Progenitor cell of endocrine pancreas (in vitro differentiated cells): ENCODE measurements at places on chromosomes 4 and X. TPM values are rescaled to one million over a fixed set of nuclear protein-coding genes. Genes with fewer than 3 reads are reported as not detected.
A peak's percentile ranks its signal among the peaks of the same experiment; 100 is the strongest.

DNA sequence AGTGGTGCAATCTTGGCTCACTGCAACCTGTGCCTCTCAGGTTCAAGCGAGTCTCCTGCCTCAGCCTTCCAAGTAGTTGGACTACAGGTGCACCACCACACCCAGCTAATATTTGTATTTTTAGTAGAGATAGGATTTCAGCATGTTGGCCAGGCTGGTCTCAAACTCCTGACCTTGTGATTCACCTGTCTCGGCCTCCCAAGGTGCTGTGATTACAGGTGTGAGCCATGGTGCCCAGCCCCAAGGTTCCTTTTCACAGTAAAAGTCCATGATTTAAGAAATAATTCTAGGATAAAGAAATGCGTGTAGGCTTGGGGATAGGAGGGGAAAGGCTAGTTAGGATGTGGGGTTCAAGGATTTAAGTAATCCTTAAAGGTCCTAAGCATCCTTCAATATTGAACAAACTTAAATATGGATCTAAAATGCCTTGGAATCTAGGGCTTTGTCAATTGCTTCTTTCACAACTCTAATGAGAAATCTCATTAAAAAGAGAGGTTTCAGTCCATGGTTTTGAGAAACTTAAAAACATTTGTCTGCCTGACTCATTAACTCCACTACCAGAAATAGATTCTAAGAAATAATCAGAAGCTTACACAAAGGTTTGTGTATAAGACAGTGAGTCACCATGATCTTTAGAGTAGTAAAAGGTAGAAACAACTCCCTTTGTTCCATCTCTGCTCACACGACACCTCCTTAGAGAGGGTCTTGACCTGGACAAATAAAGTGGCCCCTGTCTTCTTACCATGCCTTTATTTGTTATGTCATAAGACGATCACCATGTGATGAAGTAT, 203.2 kb downstream of the PTTG2 start:
- H3K4me3 ChIP-seq, result no peak overlapping the region
- DNase-seq, result no peak
- no peaks in the 10 kb centered on the region for H3K27me3 ChIP-seq
- H3K36me3 ChIP-seq, result peaks cover 2% of the 10 kb centered on the region
- peaks cover 32% of the 10 kb centered on the region for H3K4me1 ChIP-seq
- no peak overlapping the region for H3K27ac ChIP-seq

GRCh38 chr4:70488748-70489147, 16.8 kb downstream of the MUC7 start:
- no peak overlapping the region for H3K4me3 ChIP-seq
- peaks cover 7% of the 10 kb centered on the region for H3K4me1 ChIP-seq
- H3K27me3 ChIP-seq, result no peaks in the 10 kb centered on the region
- no peak for DNase-seq
- no peaks in the 10 kb centered on the region for H3K36me3 ChIP-seq
- no peak overlapping the region for H3K27ac ChIP-seq

GRCh38 chr4:113637823-113638561, 123.5 kb downstream of the CAMK2D start:
- peaks cover 58% of the 10 kb centered on the region for H3K4me1 ChIP-seq
- peak overlapping the region; percentile 38 for H3K27ac ChIP-seq
- no peak overlapping the region for H3K4me3 ChIP-seq
- H3K36me3 ChIP-seq, result peaks cover 2% of the 10 kb centered on the region

GRCh38 chr4:78058591-78059523, 1.7 kb downstream of the FRAS1 start:
- H3K27me3 ChIP-seq, result no peaks in the 10 kb centered on the region
- H3K27ac ChIP-seq, result peak overlapping the region; percentile 93
- peak overlapping the region; percentile 88 for H3K4me3 ChIP-seq
- no peaks in the 10 kb centered on the region for H3K36me3 ChIP-seq
- peaks cover 16% of the 10 kb centered on the region for H3K4me1 ChIP-seq

DNA sequence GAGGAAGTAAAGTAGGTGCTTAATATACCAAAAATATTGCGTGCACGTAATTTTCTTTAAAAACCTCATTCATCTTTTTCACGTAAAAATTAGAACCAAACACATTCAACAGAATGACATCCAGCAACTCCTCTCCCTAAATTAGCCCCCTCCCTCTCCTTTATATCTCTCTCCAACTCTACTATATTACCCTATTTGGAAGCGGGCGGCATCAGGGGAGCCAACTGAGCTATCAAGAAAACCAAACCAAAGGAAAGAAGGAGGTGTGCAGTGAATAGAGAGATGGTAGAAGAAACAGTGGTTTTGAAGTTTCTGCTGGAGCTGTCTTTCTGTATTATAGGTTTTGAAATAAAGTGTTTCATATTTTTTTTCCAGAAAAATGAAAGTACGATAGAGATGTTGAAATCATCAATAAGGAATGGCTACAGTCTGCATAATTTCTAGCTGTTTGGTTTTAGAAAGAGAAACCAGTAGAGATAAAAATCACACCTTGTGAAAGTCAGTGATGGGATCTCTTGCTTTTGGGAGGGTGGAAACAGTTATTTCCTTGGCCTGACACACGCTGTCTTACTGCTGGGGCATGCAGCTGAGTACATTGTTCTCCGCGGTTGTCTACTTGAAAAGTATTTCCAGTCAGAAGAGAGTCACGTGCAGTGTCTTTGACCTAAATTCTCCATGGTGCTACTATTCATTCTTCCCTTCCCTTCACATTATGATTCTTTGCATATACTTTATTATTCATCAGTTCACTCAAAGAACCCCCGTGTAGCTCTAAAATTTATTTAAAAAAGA, 94.1 kb upstream of the WDR17 start:
- H3K4me3 ChIP-seq, result no peak overlapping the region
- H3K4me1 ChIP-seq, result no peaks in the 10 kb centered on the region
- no peak overlapping the region for H3K27ac ChIP-seq
- no peaks in the 10 kb centered on the region for H3K27me3 ChIP-seq
- DNase-seq, result no peak

- no peaks in the 10 kb centered on the region for H3K36me3 ChIP-seq
- H3K27me3 ChIP-seq, result no peaks in the 10 kb centered on the region
- H3K27ac ChIP-seq, result no peak overlapping the region
- DNase-seq, result no peak
- no peaks in the 10 kb centered on the region for H3K4me1 ChIP-seq
- no peak overlapping the region for H3K4me3 ChIP-seq
These were observed 177.0 kb upstream of the EDNRA start for GRCh38 chr4:147303873-147304229.

- no peak overlapping the region for H3K4me3 ChIP-seq
- peak overlapping the region; percentile 33 for H3K27ac ChIP-seq
- no peak for DNase-seq
- peaks cover 42% of the 10 kb centered on the region for H3K36me3 ChIP-seq
- no peaks in the 10 kb centered on the region for H3K27me3 ChIP-seq
These were observed 32.2 kb downstream of the SMS start for GRCh38 chrX:21972721-21973120.

- H3K36me3 ChIP-seq, result no peaks in the 10 kb centered on the region
- no peak for DNase-seq
- peak overlapping the region; percentile 96 for H3K27ac ChIP-seq
- peak overlapping the region; percentile 40 for H3K4me3 ChIP-seq
These were observed 354.1 kb downstream of the CHIC1 start for GRCh38 chrX:73916931-73917667.

GRCh38 chrX:82125103-82125502, 923.2 kb downstream of the SH3BGRL start:
- no peak overlapping the region for H3K27ac ChIP-seq
- H3K36me3 ChIP-seq, result no peaks in the 10 kb centered on the region
- no peak overlapping the region for H3K4me3 ChIP-seq
- H3K27me3 ChIP-seq, result no peaks in the 10 kb centered on the region

DNA sequence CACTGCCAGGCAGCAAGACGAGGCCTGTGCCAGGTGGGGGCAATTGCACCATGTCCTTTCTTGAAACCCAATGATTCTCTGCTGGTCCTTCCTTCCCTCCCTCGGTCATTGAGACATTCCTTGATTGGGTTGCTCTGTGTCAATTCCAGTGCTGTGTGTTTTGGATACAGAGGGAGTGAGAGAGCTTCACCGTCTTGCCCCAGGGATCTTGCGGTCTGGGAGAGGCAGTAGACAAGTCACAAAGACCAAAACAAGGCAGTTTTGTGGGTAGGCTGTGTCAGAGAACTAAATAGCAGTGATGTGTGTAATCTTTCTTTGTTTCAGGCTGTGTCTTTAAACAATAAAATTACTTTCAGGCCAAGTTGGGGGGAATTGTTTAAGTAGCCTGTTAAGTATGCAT, 38.8 kb upstream of the TADA2B start:
- H3K36me3 ChIP-seq, result peaks cover 33% of the 10 kb centered on the region
- no peak for DNase-seq
- peak overlapping the region; percentile 71 for H3K27ac ChIP-seq

- no peaks in the 10 kb centered on the region for H3K36me3 ChIP-seq
- no peaks in the 10 kb centered on the region for H3K4me1 ChIP-seq
- no peaks in the 10 kb centered on the region for H3K27me3 ChIP-seq
- DNase-seq, result no peak
- H3K27ac ChIP-seq, result no peak overlapping the region
These were observed 1190.2 kb upstream of the AGA start for GRCh38 chr4:178632415-178632814.

The ATOH1 gene
- 0.36 TPM in 1 of 2 replicates, not detected in the other for total RNA-seq

The FRG1 gene
- total RNA-seq, result 36.4 and 36.7 TPM in 2 replicates

The HPGD gene
- 2.0 and 3.4 TPM in 2 replicates for total RNA-seq

The FAM241A gene
- total RNA-seq, result 0.22 and 0.29 TPM in 2 replicates

The REPS2 gene
- total RNA-seq, result 2.6 and 4.3 TPM in 2 replicates
